Umbilical cord (tissue), 2 donors: ENCODE measurements at places on chromosomes 7 and 10. TPM values are rescaled to one million over a fixed set of nuclear protein-coding genes. Genes with fewer than 3 reads are reported as not detected.

DNA sequence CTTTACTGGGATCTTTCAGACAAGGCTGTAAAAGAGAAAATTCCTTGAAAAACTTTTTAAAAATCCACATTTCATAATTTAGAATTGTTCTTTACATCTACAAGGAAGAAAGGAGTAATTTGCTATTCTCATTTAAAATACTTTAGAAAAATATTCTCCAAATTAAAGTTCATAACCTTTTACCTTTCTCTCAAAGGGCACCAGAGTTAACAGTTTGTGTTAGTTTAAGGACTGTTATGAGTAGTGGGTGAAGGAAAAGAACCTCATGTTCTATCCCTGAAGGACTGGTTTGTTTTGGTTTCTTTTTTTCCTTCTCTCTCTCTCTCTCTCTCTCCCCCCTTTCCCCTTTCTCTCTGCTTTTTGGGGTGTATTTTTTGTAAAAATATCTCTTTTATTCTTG, 4.1 kb downstream of the AGMO start:
- DNase-seq = no peak

DNA sequence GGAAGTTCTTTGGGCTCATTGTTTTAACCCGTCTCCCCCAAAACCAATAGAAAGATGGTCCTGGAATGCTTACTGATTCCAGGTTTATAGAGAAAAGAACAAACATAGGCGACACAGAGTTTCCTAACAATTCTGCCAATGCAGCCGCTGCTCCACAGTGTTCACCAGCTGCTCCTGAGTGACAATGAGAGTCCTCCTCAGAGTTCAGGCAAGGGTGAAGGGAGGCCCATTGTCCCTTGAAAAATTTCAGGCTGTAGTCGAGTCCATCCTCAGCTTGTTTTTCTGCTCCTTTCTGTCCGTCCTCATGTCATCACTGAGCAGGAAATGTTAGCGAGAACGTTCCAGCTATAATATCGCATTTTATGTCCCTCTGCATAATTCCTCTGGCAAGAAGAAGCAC, 537.6 kb downstream of the TCERG1L start:
- DNase-seq = no peak

DNA sequence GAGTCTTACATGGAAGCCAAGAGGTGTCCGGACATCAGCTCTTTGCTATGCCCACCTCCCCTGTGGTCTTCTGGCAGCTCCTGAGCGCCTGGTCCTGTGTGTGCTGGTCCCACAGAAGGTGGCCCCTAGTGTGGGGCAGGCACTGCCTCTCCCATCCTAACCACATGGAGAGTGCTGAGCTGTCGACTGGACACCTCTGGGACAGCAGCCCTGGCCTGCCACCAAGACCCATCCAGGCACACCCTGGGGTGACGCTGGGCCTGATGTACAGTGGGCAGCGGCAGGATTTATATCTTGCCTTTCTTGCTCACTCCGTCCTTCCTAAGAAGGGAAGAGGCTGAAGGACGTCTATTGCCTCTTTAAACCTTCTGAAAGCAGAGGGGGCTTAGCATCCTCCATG, 98.7 kb downstream of the EBF3 start:
- DNase-seq = no peak

- DNase-seq = no peak
Observed at GRCh38 chr10:130708465-130709070, 572.4 kb downstream of the GLRX3 start.

DNA sequence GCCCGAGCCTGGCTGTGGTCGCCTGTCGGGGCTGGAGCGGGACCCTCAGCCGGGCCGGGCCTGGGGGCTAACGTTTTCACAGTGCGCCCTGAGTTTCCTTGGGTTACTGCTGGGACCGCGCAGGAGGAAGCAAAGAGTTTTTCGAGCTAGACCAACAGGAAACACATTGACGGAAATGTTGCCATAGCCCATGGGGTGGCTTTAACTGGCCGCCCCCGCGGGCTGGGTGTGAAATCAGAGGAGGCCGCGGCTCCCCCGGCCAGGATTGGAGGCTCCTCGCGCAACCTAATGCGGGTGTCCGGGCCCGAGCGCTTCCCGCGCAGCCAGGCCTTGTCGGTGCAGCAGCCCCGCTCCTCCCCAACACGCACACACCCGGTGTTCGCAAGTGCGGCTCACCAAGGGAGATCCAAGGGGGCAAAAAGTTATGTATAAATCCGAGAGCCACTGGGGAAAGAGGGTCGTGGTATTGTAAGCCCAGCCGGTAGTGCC, 1.9 kb downstream of the HHEX start:
- DNase-seq = peak; percentile 36

The STEAP1 gene
- total RNA-seq = 3.9 TPM

The SERPINE1 gene
- 152 TPM for total RNA-seq

The SEMA4G gene
- total RNA-seq = 0.24 TPM

The CRYGN gene
- total RNA-seq = not detected

The COL26A1 gene
- 1.4 TPM for total RNA-seq

The CCL24 gene
- not detected for total RNA-seq
